Kidney (tissue), 22 donors: ENCODE measurements at places on chromosomes 6 and 20. TPM values are rescaled to one million over a fixed set of nuclear protein-coding genes. Genes with fewer than 3 reads are reported as not detected.

Gene HCK
- polyA plus RNA-seq: 3.9 TPM

Gene SLC17A1
- 109 TPM for polyA plus RNA-seq

Gene MICB
- polyA plus RNA-seq: 1.5 TPM

Gene CST5
- not detected for polyA plus RNA-seq

Gene LINC00237
- polyA plus RNA-seq: not detected

Gene LYRM2
- polyA plus RNA-seq: 22.6 TPM

Gene HTR1B
- polyA plus RNA-seq: 0.26 TPM

Gene TRIM10
- 1.5 TPM for polyA plus RNA-seq
